ENCODE measurements at places on chromosomes 6 and 20.
A peak's percentile ranks its signal among the peaks of the same experiment; 100 is the strongest.

DNA sequence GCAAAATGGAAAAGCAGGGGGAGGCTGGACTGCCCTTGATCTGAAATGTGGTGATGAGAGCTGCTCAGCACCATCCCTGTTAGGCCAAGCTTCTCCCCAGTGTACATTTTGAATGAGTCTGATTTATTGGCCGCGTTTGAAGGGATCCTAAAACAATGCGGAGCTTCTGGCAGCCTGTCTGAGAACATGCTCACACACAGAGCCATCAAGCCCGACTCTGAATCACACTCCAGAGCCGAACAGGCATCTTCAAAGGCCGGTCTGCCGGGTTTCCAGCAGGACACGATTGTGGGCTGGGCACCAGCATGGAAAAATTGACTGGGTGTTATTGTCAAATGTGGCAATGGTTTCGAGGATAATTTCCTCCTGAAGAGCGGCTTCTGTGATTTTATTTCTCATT lies 235.9 kb downstream of the TFAP2C start:
- no peak for DNase-seq

GRCh38 chr6:6402006-6402405 lies 81.5 kb upstream of the F13A1 start:
- no peak for DNase-seq

DNA sequence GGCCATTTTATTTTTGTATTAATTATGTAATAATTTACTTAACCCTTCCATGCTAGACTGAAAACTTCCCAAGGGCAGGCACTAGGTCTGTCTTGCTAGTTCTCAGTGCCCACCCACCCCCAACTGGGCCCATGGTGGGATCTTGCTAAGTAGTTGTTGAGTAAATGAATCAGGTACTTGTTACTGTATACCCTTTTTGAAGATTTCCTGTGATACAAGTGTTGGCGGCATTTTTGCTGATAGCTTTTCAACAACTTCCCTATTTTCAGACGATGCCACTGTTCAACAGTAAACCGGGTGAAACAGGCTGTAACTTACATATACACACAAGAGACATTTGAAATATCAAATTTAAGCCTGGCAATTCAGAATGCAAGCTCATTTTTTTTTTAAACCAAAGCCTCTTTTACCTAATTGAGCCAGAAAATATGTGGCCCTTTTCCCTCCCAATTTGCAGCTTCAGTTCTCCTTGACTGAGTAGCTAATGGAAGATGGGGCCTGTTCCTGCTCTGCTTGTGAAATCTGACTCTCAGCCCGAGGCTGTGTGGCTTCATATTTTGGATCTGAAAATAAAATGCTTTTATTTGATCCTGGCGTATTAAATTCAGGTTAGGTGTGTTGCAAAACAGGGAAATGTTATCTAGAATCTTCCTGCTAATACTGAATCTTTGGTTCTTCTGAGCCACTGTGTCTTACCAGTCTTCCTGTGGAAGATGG lies 288.3 kb downstream of the NRN1 start:
- DNase-seq, result no peak

DNA sequence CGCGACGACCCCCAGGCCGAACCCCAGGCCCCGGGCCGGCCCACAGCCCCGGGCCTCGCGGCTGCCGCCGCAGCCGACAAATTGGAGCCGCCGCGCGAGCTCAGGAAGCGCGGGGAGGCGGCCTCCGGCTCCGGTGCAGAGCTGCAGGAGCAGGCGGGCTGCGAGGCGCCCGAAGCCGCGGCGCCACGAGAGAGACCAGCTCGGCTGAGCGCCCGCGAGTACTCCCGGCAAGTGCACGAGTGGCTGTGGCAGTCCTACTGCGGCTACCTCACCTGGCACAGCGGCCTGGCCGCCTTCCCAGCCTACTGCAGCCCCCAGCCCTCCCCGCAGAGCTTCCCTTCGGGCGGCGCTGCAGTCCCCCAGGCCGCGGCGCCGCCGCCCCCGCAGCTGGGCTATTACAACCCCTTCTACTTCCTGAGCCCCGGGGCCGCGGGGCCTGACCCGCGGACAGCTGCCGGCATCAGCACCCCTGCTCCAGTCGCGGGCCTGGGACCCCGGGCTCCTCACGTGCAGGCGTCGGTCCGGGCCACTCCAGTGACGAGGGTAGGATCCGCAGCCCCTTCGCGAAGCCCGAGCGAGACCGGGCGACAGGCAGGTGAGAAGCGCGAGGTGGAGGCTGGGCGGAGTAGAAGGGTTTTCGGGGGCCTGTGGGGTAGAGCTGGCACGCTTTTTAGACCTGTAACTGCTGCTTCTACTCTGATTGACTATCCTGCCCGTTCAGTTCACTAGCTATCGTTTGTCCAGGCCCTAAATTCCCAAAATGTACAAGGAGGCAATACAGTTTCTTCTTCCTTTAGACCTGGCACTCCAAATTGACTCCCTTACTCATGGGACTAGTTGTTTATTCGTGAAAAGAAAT lies 654 bp downstream of the FAM8A1 start:
- DNase-seq, result peak; percentile 59

DNA sequence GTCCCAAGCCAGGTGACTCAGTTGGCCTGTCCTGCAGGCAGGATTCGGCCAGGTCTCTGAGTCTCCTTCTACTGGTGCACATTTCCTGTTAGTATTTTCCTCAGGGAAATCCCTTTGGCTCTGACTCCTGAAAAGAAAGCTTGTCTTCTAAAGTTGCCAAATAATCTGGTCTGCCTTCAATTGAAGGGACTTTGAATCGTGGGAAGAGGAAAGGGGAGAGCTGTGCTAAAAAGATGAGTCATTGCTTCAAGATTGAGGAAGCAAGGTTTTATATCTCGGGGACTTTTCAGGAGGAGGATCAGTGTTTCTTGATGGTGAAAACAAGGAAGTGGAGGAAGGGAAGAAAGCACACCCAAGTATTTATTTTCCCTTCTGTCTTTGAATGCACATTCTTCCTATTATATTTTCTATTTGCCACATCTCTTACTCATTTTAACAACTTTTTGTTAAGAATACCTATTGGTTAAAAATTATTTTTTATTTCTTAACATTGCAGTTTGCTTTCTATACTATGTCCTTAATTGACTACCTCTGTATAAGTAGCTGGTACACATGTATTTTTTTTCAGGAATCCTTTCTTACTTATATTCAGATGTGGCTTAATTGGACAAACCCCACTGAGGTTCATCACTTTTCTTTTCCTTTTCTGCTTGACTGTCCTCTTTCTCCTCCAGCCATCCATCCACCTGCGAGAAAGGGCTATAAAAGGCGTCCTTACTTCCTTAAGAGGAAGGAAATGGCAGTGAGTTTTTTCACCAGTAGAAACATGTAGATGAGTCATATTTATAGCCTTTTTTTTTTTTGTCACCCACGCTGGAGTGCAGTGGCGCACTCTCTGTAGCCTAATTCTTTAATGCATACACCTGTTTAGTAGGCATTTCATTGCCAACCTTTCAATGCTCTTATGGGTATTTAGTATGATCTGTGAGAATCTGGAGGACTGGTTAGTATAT lies 15.0 kb upstream of the IFNGR1 start:
- DNase-seq, result no peak

DNA sequence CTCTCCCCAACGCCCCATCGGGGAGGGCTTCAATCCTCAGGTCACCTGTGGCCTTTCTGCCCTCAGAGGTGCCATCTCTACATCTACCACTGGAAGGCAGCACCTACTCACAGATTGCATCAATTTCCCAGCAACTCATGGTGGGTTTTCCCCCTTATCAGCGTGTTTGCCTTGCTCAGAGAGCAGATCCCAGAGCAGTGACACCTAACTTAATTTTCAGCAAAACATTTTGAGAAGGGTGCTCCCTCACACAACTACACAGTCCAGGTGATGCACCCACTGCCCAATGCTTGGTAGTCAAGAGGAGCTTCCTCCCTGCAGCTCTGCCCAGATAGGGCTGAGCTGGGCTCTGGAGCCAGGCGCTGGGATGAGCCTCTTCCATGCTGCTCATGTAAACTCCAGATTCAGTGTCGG lies 48.2 kb downstream of the PLG start:
- no peak for DNase-seq

DNA sequence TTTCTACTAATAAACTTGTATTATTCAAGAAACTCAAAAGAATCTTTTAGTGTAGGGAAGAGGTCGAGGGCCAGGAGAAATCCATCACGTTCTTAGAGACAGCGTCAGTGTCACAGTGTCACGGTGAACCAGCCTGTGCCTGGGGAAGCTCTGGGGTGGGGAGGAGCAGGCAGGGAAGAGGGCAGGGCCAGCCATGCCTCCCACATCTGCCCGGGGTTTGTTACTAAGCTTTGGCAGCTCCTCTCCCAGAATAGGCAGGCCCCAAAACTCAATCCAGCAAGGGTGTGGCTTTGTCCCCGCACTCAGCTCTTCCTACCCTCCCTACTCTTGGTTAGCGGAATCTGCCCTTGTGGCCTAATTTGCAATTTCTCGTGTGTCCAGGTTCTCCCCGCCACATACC lies 72.9 kb downstream of the TCP11 start:
- DNase-seq, result no peak

DNA sequence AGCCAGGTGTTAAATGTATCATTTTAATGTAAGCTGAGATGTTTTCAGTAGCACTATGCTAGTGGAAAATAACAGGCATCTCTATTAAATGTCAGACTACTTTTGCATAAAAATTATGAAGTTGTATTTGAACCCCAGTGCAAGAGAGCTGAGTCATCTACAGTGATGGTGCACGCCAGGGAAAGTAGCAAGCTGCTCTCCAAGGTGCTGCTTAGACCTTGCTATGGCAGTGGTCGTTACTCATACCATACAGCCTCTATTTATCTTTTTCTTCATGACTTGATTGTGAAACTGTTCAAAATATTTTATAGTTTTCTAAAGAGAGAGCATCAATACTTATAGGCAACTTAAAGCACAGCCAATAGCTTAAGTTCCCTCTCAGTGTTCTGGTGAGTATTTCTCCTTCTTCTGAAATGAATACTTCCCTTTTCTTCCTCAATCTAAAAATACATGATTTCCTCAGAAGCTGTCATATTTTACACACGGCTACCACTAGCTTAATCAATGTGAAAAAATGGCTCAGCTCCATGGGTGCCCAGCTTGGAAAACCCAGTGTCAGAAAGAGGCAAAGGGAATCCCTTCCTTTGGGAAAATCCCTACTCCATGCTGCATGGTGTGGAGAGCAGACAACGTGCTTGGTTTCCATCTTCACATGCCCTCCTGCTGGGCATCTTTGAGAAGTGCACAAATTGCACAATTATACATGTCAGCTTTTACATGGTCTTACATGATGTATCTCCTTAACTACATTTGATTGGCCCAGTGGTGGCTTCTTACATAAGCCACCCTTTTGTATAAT lies 105.6 kb downstream of the ELOVL4 start:
- no peak for DNase-seq

GRCh38 chr20:1688886-1689538 lies 31.4 kb upstream of the SIRPG start:
- DNase-seq, result no peak
